Right renal pelvis (tissue), 4 donors: ENCODE measurements at places on chromosomes 2 and 18.

- no peak for DNase-seq
These were observed 48.2 kb downstream of the PAX8 start for GRCh38 chr2:113230531-113230930.

DNA sequence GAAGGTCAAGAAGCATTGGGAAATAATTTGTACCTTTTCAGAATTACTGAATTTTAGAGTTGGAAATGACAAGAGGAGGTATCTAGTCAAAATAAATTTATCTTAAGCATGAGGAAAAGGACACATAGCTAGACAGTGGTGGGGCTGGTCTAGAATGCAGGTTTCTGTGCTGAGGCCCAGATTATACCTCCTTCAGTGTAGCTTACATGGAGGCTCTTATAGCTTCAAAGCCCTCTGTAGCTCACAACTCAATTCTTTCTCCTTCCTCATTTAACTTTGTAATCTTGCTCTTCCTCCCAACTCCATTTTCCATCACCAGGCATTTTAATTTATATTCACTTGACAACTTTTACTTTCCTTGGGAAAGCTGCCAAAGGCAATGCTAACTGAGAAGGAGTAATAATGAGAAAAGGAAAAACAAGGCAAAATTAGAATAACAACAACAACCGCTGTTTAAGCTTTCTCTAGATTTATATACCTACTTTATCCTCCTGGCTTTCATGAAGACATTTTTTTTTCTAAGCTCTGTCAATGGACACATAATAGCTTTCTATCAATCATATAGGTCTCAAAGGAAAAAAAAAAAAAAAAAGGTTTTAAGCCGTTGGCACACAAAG is 58.5 kb downstream of the CLHC1 start:
- DNase-seq, result no peak

- peak; percentile 39 for DNase-seq
These were observed 22.4 kb downstream of the USP40 start for GRCh38 chr2:233544200-233544610.

DNA sequence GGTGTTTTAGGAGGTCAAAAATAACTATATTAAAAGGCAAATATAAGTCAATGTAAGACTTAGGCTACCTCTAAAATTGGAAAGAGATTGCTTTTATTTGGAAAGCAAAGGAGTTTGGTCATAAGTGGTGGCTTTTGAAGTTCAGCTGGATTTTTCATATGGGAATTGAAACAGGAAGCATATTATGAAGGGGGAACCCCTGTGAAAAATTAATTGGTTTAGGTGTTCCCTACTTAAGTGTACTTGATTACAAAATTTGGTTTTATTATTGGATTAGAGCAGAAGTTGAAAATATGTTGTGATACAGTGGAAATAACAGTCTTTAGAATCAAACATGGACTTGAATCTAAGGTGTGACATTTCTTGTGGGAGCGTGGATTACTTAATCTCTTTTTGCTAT is 121.4 kb upstream of the TTC27 start:
- DNase-seq, result no peak

DNA sequence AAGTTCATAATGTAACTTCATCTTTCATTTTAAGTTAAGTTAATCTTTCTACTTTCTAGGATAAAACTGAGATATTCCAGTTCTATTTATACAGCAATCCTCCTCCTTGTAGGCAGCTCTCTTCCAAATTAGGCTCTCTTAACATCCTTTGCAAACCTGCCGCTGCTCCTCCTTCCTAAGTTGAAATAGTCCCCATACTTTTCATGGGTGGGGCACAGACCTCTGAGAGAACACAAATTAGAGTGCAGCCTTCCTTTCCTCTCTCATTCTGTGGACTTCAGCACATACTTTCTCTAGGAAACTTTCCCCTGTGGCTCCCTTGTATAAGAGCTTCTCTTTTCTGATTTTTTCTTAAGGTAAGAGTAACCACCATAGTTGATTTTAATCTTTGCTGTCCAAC is 28.3 kb downstream of the TWSG1 start:
- no peak for DNase-seq

DNA sequence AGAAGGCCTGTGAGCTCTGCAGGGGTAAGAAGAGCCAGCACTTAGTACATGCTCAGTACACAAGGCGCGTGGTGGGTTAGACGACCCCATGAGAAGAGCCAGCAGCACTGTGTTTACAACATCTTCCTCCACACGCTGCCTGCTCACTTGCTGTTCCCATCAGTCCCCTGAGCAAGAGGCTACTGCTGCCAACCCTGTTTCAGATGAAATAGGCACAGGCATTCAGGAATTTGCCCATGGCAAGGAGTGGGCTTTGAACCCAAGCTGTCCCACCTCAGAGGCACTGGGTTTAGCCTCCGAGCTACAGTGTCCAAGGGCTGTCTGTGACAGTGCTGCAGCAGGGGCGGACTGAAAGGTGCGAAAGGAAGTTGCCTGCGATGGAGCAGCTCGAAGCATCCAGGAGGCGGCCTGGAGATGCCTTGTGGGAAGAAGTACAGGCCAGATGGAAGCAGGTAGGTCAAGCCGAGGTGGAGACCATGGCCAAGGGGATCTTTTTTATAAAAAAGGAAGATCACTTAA is 121.5 kb upstream of the PXDN start:
- no peak for DNase-seq
